NAMALWA (cell line): ENCODE measurements at places on chromosomes 2 and 18.

DNA sequence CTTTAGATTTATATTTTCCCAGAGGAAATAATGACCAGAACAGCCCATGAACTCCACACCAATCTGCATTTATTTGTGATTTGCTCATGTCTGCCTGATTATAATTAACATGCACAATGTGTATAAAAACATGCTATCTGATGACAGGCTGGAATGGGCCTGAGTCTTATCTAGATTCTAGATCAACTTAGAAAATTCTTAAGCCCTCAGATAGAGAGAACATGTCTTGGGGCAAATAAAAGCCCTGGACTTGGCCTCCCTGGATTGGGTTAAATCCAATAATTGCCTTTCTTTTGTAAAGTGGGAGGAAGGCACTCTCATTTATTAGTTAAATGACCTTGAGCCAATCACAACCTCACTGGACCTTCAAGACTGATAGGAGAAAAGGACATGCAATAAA, 61.8 kb downstream of the EVA1A start:
- DNase-seq: no peak

DNA sequence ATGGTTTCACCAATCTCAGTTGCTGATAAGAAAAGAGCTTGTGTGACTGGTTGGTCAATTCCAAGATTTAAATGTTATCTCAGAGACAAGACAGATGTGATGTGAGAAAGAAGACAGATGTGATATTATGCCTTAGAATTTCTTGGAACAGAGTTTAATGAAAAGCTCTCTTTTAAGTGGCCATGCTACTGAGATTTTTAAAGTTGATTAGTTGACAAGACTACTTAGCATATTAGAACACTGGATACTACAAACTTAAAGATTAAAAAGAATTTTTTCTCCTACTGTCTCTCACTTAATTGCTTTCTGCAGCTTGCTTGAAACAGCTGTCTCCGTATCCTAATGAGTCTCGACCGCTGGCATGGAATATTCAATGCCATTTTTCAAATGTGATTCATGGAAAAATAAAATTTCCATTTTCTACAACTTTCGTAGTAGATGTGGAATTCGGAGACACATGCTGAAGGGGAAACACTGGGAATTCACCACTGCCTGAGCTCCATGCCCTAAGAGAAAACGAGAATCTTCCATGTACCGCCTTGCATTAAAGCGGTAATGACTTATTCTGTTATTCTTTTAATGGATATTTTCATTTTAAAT, 634.2 kb upstream of the SETBP1 start:
- DNase-seq: no peak

GRCh38 chr2:171894612-171894947, 536 bp upstream of the SLC25A12 start:
- DNase-seq: no peak

GRCh38 chr18:4639628-4640310, 184.7 kb upstream of the DLGAP1 start:
- peak; percentile 82 for DNase-seq

DNA sequence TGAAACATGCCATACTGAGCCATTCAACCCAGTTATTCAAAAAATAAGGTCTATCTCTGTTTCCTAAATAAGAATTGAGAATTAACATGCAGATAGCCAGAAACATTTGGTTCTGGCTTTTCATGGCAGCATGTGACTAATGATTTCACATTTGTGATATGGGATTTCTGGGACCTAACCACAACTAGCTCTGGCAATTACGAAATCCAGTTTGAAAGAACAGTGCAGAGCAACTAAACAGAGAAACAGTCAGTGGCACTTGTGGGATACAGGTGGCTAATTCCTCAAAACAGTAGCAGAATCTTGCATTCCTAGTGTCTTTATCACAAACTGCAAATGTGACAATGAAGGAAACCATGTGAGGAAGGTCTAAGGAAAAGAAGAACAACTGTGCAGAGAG, 637.8 kb upstream of the CHAC2 start:
- DNase-seq: no peak

GRCh38 chr18:31819925-31820229, 59.2 kb upstream of the SLC25A52 start:
- DNase-seq: no peak

- no peak for DNase-seq
These were observed 57.8 kb downstream of the PDK1 start for GRCh38 chr2:172613615-172614231.

DNA sequence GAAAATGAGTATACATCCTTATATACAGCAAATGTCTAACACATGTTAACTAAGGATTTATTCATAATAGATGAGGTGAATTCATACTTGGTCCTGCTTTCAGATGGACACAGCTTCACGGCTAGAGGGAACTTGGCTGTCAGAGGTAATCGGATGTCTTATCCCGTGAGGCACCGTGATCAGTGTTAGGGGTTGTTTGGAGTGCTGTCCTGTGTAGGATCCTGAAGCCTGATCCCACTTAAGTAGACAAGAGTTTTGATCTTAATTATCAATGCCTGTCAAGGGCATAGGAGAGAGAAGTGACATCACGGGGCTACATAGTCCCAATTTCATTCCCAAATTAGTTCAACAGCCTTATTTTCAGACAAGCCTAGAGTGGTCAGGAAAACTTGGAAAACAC, 204.6 kb downstream of the RNF144A start:
- no peak for DNase-seq

GRCh38 chr18:924987-925386, 20.3 kb downstream of the ADCYAP1 start:
- no peak for DNase-seq

DNA sequence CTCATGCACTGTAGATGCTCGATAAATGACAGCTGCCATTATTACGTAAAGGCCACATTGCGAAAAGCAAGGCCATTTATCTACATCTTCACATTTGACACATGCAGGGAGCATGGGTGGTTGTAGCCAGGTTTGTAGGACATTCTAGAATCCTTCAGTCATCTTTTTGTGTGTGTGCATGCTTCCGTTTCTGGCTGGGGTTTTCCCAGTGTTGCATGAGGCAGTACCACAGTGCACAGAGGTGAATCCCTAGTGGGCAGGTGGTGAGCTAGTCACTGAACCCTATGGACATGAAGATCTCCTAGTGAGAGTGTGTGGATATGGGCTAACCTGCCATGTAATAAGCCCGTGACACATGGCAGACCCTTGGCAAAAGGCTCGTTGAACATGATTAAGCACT, 151.8 kb upstream of the SLC14A2 start:
- DNase-seq: no peak

DNA sequence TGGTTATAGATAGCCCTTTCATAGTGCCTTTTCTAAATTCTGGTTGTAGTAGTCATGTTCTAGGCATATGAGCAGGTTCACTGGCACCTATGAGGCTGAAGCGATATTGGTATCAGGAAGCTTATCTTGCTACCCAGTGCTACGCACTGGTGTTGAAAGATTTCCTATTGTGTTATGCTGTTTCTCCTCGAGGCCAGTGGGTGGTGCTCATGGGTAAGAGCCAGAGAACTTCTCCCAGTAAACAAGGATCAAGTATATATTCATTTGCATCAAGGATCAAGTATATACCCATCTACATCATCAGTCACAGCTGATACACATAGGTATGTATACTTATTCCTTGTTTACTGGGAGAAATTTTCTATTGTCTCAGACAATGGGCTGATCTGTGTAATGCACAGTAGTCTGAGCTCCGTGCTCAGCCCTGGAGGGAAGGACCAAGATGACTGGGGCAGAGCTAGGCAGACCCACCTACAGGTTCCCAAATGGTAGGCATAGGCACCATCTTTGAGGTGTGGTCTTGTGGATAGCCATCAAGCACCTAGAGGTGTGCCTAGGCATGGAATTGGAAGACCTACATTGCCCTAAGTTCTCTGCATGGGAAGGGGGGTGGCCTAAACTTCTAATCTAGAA, 101.2 kb upstream of the GALNT13 start:
- DNase-seq: peak; percentile 9

DNA sequence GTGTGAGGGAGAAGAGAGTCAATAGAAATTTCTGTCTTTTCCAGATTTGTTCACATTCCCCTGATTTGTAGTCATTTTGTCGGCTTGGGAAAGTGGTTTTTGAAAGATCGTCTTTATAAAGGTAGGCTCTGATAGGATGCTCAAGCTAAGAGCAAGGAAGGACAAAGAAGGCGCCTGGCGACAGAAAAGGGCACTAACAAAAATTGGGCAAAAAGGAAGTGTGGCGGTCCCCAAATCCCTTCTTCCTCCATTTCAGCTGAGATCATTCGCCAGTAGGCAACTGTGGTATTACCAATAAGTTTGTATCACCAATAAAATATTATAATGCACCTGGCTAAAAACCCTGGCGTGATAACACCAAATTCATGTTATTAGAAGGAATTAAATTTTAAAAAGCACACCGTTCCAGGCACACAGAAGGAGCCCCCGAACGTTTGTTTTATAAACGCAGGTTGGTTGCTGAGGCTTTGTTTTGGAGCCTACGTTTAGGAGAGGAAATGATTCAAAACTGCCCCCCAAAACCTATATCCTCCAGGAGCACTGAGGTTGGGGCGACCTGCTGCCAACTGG, 756 bp upstream of the PTPN4 start:
- DNase-seq: no peak

GRCh38 chr2:172725746-172726145, 9.9 kb upstream of the RAPGEF4 start:
- DNase-seq: no peak

- DNase-seq: no peak
These were observed 129.6 kb downstream of the RTN4 start for GRCh38 chr2:54920660-54921059.

- peak; percentile 37 for DNase-seq
These were observed 1.7 kb upstream of the MGAT5 start for GRCh38 chr2:134252092-134252750.

GRCh38 chr2:32962690-32963089, 15.9 kb downstream of the LTBP1 start:
- no peak for DNase-seq

DNA sequence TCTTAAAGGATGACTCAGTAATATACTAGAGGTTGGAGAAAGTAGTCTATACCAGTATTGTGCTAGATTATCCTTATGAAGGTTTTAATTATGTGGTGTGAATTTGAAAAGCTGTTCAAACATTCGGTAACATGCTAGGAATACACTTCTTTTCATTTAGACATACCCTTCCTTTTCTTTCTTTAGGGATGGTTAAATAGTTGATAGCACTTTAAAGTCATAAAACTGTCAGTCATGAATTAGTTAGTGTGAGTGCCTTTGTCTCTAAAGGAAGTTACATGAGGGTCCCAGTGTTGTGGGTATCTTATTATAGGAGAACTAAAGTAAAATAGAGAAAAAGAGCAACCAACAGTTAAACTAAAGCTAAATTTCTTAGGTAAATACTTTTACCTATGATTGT, 149.3 kb downstream of the CSRNP3 start:
- no peak for DNase-seq

DNA sequence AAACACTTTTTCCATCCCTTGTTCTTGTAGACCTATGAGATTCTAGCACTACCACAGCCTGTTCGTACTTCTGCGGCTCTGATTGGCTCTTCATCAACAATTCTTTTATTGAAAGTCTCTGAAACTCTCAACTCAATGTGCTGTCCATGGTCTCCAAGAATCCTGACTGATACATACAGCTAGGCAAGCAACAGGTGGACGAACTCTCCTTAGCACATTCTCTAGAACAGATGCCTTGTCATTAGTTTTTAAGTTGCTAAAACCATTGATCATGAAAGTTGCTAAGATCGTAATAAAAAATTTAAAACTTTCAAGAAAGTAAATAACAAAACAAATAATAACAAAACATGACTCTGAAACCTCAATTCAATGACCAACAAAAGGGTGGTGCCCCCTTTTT, 210.5 kb downstream of the EPHA4 start:
- no peak for DNase-seq

GRCh38 chr2:71330585-71331330, 824 bp upstream of the ZNF638 start:
- DNase-seq: no peak

- DNase-seq: no peak
These were observed 299.3 kb downstream of the RND3 start for GRCh38 chr2:150188177-150188576.

DNA sequence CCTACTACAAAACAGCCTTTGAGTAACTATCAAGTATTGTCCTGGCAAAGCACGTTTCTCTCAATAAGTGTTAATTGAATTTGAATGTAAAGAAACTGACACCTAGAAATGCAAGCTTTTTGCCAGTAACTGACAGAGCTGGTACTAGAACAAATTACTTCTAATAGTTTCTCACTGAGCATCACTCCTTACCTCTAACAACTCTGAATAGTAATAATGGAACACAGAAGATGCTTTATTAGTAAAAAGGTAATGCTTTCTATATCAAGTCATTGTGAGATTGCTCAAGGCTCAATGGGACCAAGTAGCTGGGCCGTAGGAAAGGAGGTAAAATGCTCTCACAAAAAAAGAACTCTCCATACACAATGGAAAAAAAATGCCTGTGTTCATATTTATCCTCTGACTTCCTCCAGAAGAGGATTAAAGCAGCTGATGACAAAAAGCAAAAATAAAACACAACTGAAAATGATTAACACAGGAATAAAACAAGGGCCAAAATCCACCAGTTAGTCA, 11.8 kb downstream of the RASGRP3 start:
- no peak for DNase-seq

DNA sequence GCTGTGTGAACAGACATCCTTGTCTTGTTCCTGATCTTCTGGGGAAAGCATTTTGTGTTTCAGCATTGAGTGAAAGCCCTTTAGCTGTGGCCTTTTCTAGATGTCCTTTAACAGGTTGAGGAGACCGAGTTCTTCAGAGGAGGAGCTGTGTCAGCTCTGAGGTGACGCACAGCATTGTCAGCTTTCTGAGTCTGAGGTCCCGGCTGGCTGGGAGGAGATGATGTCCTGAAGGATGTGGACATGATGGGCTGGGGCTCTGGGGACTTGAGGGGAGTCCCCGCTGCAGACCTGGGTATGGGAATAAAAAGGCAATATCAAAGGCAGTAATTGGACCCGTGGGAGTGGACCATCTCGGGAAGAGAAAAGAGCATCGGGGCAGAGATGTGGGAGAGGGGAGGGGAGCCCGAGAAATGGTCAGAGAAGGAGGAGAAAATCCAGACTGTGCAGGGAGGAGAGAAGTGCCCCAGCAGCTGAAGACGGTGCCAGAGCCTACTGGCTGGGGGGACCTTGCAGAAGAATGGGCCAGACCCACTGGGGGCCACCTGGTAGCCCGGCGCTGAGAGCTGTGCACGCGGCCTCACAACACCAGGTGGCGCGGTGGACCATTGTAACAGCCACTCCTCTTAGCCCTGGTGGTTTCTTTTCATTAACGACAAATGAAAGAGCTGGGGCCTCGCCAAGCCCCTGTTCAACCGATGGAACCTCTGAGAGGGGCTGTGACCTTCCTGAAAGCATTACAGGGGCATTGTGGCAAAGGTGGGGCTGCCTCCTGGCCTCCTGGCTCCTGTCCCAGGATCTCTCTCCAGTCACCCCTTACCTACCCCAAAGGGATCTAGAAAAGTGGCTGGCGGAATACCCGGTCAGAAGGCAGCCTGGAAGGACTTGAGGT, 61.6 kb downstream of the ST3GAL5 start:
- DNase-seq: peak; percentile 85

- DNase-seq: no peak
These were observed 5.0 kb upstream of the ATP9B start for GRCh38 chr18:79064228-79064627.

GRCh38 chr2:71702971-71703898, 249.9 kb downstream of the DYSF start:
- no peak for DNase-seq

- peak; percentile 91 for DNase-seq
These were observed 40.5 kb upstream of the REL start for GRCh38 chr2:60840880-60841279.

GRCh38 chr18:11505993-11506392, 103.4 kb upstream of the SLC35G4 start:
- no peak for DNase-seq

- DNase-seq: no peak
These were observed 11.6 kb downstream of the ITGA4 start for GRCh38 chr2:181468811-181469210.

GRCh38 chr2:226993171-226993570, 157.3 kb downstream of the RHBDD1 start:
- no peak for DNase-seq
